ENCODE measurements at places on chromosomes 7 and 10.

GRCh38 chr10:13913897-13914296, 327.1 kb downstream of the PRPF18 start:
- no peak for DNase-seq

- DNase-seq = no peak
These were observed 56.2 kb downstream of the GLRX3 start for GRCh38 chr10:130192276-130192848.

DNA sequence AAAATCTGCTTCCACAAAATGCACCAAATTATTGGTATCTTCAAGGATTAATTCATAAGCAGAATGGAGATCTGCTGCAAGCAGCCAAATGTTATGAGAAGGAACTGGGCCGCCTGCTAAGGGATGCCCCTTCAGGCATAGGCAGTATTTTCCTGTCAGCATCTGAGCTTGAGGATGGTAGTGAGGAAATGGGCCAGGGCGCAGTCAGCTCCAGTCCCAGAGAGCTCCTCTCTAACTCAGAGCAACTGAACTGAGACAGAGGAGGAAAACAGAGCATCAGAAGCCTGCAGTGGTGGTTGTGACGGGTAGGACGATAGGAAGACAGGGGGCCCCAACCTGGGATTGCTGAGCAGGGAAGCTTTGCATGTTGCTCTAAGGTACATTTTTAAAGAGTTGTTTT, 12.1 kb downstream of the IFIT3 start:
- no peak for DNase-seq

GRCh38 chr10:129908406-129908805, 55.7 kb downstream of the EBF3 start:
- no peak for DNase-seq

- DNase-seq = no peak
These were observed 56.9 kb downstream of the SORBS1 start for GRCh38 chr10:95504246-95504691.

DNA sequence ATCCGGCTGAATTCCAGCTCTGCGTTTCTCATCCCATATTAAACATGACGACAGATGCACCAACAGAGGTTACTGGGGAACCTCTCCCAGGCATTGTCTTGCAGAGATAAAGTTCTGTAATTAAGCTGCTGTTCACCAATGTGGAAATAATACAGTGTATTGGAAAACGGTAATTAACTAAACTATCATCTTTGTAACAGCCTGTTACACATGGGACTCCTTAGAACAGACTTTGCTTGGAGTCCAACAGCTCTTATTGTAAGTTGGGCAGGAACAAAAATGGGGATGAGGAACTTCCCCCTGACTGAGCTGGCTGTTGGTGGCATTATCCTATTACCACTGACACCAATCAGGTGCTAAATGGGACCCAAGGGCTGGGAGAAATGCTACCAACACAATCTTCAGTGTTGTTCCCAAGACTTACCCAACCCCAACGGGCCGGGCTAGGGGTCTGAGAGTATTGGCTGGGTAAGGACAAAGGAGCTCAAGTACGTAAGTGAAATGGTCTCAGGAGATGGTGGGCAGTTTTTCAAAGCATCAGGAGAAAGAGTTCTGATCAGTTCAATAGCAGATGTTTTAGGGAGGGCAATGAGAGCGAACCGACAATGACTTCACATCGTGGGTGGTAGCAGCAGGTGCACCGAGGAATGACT, 759.4 kb downstream of the GRID1 start:
- no peak for DNase-seq

DNA sequence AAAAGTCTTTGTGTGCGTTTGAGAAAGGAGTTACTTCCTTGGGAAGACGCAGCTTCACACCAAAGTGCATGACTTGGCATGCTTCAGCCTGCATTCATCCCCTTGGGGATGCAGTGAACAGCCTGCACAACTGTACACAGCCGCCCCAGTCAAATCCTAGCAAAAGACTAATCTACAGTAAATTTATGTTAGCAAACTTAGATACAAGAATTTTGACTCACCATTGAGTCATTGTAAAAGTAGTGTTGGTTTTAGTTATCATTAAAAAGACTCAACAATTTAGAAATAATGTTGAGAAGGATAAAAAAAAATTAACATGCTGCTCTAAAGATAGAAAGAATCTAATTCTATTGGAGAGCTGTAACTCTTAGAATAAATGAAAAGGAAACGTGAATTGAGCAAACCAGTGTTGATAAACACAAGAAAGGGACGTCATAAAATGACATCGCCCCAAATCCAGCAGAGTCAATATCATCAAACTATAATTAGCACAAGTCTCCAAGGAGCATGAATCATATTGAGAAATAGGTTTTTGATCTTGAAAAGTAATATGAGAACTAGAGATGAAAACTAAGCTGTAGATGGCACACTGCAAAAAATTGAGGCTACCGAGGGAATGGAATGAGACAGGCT, 11.9 kb upstream of the OPTN start:
- no peak for DNase-seq

- no peak for DNase-seq
These were observed 349.4 kb downstream of the GATA3 start for GRCh38 chr10:8403711-8404371.

GRCh38 chr10:6721964-6722615, 142.0 kb upstream of the PRKCQ start:
- DNase-seq = no peak

DNA sequence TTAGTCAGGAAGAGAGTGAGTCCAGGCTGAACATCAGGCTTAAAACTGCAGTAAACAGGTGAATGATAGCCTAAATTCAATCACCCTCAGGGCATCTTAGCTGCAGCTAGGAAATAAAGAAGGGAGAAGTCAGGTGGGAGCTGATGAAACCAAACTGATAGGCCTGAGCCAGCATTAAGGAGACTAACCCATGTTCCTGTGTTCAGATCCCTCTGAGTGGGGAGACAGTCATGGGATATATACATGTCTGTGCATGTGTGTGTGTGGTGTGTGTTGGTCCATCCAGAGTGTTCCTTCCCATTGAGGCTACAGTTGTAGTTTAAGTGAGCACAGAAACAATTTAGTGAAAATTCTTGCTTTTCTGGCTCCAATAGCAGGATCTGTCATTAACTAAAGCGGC, 480.9 kb downstream of the PHTF2 start:
- DNase-seq = no peak

DNA sequence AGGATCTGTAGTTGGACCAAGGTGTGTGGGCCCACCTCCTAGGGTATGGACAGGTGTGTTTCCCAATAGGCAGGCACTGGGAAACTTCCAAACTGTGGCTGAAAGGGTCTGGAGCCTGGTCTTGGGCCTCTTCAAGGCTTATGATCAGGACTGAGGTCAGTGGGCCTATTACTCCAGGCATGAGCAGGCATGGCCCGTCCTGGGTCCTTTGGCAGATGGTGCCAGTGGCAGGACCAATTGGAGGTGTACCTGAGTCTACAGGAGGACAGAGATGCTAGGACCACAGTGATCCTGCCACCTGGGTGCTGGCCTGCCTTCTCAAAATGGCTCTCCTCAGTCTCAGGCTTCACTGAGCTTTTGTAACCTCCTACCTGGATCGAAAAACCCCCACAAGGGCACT, 95.4 kb downstream of the RAB18 start:
- DNase-seq = no peak

DNA sequence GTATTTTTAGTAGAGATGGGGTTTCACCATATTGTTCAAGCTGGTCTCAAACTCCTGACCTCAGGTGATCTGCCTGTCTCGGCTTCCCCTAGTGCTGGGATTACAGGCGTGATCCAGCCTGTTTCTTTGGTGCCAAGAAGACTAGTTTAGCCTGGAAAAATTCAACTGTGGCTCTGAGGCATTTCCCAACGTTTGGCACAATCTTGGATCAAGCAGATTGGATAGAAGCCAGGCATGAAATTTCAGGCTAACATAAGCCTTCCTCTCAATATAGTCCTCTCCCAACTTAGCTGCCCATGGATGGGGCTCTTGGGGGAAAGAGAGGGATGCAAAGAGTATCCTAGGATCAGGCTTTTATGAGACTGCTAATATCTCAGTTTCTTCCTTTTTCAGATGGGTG, 53.8 kb downstream of the APBB1IP start:
- no peak for DNase-seq

- DNase-seq = no peak
These were observed 295.3 kb downstream of the ELMO1 start for GRCh38 chr7:37153376-37153775.

GRCh38 chr10:45548068-45548467, 124.5 kb downstream of the ZFAND4 start:
- DNase-seq = no peak

DNA sequence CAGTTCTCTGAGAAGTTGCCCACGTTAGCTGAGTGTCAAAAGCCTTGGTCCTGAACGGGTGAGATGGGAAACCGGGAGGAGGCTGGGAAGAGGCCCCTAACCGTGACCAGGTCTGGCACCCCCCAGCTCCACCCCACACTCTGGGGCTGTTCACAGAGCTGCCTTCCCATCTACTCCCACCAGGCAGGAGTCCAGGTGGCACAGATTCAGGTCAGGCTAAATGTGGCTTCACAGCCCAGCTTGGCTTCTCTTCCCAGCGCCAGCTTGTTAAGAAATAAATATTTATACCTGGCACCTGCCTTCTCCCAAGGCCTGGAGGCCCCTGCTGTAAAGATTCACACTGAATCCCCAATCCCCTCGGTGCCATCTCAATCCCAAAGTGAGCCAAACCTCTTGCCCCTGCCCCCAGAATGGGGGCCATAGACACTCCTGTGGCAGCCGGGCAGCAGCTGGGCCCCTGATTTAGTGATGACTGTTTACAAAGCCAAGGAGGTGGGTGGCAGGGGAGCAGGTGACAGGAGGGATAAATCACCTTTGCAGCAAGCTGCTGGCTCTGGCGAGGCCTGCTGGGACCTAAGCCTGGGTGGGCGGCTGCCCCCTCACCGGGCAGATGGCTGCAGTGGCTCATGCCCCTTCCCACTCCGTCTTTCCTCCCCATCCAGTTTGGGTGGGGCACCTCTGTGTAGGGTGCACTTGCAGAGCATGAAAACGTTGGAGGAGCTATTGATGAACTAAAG, 72.5 kb downstream of the GOLGA7B start:
- no peak for DNase-seq
